ENCODE measurements at places on chromosomes 3 and 15.

DNA sequence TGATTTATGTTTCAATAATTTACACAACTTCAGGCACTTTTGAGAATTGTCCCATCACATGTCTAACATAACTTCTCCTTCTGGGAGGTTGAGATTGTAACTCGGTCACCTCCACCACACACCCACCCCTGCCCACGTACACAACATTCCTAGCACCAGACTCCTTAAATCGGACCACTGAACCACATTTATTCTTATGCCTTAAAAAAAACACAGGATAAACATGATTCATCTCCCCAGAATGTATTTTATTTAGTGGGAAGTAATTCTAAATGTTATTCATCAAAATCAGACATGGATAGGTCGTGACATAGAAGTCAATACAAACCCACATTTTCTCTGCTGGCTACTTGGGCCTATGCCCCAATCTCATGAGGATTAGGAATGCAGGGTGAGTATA, 3.0 kb downstream of the SNTN start:
- no peak for DNase-seq

DNA sequence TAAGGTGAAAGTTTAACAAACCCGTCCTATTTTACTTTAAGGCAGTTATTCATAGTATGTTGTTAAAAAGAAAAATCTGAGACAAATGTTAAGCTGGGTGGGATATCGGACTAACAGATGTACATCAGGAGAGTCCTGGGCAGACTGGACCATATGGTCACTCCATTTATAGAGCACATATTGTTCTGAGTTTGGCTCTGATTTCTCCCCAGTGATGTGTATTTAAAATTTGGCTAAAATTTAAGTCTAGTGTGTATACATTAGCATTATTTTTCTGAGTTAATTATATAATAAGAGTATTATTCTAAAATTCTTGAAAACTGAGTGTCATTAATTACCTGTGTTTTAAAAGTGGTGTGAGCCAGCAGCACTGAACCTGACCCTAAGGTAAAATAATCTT, 6.1 kb downstream of the GMPS start:
- no peak for DNase-seq

GRCh38 chr3:23574822-23575315, 230.9 kb upstream of the UBE2E1 start:
- DNase-seq, result no peak

DNA sequence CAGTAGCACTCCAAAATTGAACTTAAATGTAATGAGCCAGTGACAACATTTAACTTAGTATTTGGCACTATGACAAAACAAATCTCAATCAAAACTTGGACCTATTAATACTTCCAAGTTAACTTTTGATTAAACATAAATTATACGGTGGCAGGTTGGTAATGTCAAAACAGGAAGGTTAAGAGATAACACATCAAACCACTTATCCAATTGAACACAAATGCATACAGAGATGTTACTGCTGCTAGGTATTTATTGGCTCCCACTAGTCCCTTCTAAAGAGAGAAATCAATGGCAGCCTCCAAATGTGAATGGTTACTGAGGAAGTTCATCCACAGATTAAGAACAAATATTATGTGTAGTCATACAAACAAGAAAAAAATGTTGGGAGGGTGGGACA, 1.8 kb downstream of the GSK3B start:
- DNase-seq, result no peak

- no peak for DNase-seq
Measured at GRCh38 chr3:130895690-130896488, 2.0 kb downstream of the ATP2C1 start.
